ENCODE measurements at places on chromosomes 2 and 18.

GRCh38 chr2:180980943-180981911 is 822 bp downstream of the UBE2E3 start:
- peak; percentile 43 for DNase-seq

- DNase-seq: no peak
These were observed 51.8 kb downstream of the PKDCC start for GRCh38 chr2:42099438-42100173.

DNA sequence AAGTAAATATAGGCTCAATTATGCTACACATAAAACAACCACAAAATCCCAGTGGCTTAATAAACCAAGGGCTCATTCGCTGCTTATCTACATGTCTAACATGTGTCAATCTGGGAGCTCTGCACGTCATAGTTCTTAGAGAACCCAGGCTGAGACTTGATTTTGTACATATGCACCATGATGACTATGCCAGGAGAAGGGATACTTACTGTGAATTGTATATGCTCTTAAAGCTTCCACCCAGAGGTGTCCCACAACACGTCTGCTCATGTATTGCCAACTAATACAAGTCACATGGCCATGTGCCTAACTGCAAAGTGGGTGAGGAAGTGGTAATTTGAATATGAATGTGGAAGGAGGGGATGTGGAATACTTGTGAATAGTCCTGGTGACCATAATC is 262.1 kb downstream of the CPS1 start:
- DNase-seq: no peak

GRCh38 chr2:157150747-157151146 is 106.8 kb upstream of the GALNT5 start:
- no peak for DNase-seq

DNA sequence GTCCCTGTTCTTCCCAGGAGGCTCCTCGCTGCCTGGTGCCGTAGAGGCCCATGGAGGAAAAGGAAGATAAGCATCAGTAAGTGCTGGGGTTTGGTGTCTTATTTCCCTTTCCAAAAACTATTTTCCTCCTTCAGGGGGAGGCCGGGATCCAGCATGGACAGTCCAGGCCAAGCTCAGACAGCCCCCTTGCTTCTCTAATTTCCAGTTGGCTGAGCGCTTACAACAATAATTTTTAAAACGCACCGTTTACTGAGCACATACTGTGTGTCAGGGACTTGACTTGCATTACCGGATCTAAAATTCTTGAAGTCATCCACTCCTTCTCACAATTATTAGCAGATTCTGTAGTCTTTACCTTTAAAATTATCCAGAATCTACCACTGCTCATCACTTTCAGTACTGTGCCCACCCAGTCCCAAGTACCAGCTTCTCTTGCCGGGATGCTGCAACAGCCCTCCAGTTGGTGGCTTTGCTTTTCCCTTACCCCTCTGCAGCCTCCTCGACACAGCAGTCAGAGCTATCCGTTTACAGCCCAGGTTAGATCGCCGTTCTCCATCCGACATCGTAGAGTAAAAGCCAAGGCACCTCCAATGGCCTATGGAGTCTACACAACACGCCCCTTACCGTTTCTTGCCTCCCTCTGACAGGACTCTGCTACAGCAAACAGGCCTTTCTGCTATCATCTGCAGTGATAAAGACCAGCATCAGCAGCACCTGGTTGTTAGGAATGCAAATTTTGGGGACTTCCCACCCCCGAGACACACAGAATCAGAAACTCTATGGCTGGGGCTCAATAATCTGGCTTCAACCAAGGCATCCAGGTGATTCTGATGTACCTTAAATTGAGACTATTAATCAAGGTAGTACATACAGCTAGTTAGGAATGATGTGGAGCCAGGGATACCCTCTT is 75.2 kb upstream of the TSPYL6 start:
- no peak for DNase-seq

- no peak for DNase-seq
These were observed 91.5 kb downstream of the ARHGEF33 start for GRCh38 chr2:38981003-38981669.

- DNase-seq: no peak
These were observed 217.6 kb upstream of the FOSL2 start for GRCh38 chr2:28175028-28175427.

DNA sequence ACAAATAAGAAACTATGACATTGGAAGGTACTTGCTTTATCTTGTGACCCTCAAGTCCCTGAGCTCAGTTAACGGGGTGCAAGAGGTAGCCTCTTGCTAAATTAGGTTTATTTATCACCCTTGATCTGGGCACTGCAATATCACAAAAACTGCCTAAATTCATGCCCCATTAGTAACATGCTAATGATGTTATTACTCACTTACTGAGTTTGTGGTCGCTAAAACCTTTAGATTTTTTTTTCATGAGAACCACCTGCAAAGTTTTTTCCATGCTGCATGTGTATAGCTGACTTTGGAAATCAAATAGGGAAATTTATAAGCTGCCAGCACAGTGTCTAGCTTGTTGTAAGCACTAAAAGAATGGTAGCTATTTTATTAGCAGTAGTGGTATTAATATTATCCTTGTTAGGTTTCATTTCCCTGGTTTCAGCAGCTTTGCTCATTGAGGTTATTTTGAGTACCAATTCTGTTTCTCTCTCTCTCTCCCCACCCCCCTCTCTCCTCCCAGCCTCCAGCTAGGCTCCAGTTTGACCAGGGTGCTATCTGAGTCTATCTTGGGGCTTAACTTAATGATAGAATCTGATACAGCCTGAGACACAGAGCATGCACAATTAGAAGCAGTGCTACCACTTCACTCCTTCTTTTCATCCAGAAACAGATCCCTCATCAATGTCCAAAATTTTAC is 88.7 kb upstream of the ATP8B1 start:
- DNase-seq: no peak

- DNase-seq: no peak
These were observed 84.7 kb upstream of the NEDD4L start for GRCh38 chr18:57959278-57959677.

- no peak for DNase-seq
These were observed 44.2 kb downstream of the GLI2 start for GRCh38 chr2:120779781-120780283.

DNA sequence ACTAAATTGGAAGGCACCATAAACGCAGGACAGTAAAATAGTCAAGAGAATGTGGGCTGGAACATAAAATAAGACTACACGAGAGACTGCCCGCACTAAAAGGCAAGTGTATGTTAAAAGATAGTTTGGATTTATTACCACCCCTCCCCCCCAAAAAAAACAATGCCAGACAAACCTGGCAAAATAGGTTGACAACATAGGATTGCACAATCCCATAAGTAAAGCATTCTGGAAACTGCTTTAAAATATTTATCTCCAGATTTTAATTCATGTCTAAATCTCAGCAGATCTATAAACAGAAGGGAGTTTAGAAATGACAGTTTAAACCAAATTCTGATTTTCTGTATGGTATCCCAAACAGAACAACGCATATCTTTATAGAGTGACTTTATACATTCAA is 455.1 kb downstream of the ERBB4 start:
- no peak for DNase-seq

- DNase-seq: no peak
These were observed 36.6 kb downstream of the FEZ2 start for GRCh38 chr2:36561237-36561944.

DNA sequence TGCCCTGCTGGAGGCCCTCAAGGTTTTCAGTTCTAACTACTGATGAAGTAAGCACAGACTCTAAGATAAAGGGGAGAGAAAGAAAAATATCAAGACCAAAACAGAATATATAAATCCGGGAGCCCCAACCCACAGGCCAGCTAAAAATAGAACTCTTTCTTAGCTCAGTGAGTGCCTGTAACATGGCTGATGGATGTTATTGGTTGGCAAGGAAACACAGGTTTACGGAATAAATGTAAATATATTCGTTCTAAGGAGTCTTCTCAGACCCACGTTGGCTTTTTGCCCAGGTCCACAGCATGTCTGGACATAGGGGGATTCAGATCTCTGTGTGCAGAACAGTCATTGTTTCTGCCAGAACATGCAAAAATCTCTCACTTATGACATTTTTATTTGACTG is 139.0 kb upstream of the SERPINE2 start:
- no peak for DNase-seq

GRCh38 chr18:43587538-43588153 is 310.4 kb upstream of the SYT4 start:
- no peak for DNase-seq

GRCh38 chr2:10668402-10669012 is 21.3 kb downstream of the NOL10 start:
- DNase-seq: no peak

DNA sequence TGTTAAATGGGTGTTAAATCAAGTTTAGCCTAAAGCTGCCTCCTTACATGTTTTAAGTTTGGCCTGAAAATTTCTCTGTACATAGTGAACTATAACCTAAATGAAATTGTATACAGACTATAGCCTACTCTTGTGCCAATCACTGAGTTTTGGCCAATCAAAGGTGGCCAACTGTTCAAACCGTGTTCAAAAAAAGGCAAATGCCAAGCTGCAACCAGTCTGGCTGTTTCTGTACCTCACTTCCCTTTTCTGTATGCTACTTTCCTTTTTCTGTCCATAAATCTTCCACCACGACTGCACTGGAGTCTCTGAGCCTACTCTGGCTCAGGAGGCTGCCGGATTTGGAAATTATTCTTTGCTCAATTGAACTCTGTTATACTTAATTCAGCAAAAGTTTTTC is 121.0 kb downstream of the SPOPL start:
- no peak for DNase-seq

DNA sequence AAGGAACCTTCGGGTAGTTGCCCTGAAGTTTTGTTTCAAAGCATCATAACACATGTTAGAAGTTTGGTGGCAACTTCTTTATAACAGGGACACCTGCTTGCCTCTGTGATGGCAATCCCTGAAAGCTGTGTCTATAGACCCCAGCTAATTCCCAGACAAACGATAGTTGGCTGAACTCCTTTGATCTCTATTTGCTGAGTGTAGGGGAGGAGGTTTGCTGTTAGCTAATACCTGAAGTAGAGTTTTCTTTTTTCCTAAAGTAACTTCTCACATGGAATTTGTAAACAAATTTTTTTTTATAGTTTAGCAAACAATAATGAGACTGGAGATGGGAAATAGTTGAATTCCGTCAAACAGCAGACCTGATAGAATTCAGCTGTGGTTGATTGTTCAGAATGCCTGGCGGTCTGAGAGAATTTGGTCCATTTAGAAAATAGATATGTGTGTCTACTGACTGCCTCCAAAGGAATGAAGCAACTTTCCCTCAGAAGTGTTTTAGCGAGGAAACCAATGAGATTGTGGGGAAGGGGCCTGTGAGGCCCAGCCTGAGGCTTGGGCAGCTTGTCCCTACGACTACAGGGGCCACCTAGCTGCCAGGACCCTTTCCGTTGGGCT is 123.5 kb upstream of the EPAS1 start:
- no peak for DNase-seq

GRCh38 chr18:677951-678381 is 20.5 kb downstream of the TYMS start:
- DNase-seq: no peak

- no peak for DNase-seq
These were observed 327.6 kb upstream of the UBE2E3 start for GRCh38 chr2:180652794-180653193.

DNA sequence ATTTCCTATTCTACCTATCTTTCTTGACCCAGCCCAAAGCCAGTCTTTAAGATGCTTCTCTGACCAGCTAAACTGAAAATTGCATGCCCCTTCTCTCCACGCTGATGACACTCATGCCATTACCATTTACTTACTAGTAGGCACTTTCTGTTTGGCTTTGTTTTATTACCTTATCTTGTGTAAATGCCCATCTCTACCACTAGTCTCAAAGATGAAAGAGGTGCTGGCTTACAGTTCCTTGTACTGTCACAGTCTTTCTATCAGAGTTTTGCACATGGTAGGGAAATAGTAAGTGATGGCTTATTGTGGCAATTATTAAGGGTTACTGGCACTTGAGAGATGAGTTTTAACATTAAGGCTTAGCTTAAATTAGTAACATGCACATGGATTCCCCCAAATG is 352.1 kb downstream of the RBM43 start:
- no peak for DNase-seq

DNA sequence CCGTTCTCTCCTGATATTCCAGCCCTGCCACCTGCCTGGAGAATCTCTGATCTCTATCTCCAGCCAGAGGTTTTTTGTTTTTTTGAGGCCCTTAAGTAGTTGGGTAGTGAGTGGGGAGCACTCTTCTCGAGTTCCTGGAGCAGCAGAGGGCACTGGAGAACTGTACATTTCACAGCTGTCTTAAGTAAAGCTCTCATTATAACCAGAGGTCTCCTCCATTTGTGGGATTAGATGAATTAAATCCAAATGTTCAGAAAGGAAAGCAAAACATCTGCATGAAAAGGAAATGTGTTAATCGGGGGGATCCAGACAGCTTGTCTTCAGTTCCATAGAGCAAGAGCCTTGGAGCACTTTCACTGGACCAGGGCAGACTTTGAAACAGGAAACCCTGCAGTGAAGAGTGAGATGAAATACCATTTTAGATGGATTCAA is 32.8 kb downstream of the AOX1 start:
- DNase-seq: no peak

DNA sequence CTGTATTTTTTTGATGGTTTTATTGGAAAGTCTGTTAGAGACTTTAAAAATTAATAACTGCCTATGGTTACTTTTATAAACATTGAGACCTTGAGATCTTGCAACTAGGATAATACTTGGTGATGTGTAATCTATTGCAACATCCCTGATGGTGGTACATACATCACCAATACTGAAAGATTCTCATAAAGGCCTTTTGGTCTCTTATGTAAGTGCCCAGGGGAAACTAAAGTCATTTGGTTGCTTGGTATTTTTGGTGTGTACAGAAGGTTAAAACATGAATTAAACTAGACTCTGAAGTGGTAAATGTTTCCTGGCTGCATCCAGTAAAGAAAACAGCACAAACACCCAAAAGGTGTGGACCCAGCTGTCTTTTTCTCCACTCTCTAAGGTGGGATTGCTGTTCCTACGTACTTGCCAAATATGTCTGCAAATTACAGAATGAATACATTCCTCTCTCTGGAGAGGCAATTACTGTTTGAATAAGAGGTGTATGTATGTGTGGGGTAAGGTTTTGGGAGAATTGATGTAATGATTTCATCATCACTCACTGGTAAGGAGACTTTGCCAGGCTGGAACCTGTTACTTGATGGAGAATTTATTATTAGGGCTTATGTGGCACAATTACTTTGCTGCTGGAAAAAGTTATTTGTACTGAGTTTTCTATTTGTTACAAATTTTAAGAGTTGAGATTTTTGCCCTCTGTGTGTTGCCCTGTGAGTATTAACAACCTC is 3.6 kb downstream of the B3GNT2 start:
- no peak for DNase-seq

DNA sequence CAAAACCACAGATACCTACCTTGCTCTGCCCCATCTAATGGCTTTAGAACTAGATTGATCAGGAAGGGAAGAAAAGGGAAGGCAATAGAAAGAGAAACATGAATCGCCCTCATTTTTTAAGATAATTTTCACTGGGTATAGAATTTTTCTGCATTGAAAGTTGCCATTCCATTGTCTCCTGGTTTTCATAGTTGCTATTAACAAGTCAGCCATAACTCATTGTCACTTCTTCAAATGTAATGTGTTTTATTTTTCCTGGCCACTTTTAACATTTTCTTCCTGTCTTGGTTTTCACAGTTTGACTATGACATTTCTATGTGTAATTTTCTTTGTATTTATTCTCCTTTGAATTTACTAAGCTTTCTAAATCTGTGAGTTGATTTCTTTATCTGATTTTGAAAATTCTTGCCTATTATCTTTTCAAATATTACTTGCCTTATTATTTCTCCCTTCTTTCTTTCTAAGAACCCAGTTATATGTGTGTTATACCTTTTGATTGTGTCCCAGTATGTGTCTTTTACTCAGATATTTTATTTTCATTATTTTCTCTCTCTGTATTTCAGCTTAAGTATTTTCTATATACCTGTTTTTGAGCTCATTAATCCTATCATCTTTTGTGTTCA is 85.5 kb upstream of the GLI2 start:
- no peak for DNase-seq

GRCh38 chr18:63161032-63161760 is 158.4 kb downstream of the BCL2 start:
- DNase-seq: no peak

Measured in liver (tissue), 10 donors.